ENCODE measurements at places on chromosomes 2 and 18.

GRCh38 chr18:45666006-45666405 lies 50.7 kb downstream of the SLC14A2 start:
- DNase-seq, result no peak

DNA sequence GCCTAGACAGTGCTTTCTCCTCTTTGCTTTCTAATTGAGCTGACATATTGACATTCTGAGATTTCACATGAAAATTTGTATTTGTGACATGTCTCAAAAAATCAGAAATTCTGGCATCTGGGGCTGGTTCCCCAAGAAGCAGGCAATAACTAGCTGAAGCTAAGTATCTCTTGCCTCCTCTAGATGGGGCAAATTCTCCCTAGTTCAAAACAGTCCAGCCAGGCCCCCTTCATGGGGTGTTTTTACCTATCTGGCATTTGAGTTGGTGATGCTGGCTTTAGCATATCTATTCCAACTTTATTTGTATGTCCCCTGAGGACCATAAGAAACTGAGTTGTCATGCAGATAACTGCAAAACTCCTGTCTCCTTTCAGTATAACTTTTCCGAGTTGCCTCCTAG lies 39.9 kb downstream of the ARHGAP15 start:
- no peak for DNase-seq

- DNase-seq, result no peak
Observed at GRCh38 chr2:190862571-190862991, 18.0 kb upstream of the GLS start.

- no peak for DNase-seq
Observed at GRCh38 chr2:119256582-119256921, 32.9 kb downstream of the STEAP3 start.

GRCh38 chr2:32291746-32292145 lies 14.0 kb downstream of the YIPF4 start:
- DNase-seq, result no peak

GRCh38 chr2:85539361-85540132 lies 579 bp downstream of the MAT2A start:
- peak; percentile 46 for DNase-seq

GRCh38 chr2:51013079-51013932 lies 18.6 kb downstream of the NRXN1 start:
- DNase-seq, result no peak

DNA sequence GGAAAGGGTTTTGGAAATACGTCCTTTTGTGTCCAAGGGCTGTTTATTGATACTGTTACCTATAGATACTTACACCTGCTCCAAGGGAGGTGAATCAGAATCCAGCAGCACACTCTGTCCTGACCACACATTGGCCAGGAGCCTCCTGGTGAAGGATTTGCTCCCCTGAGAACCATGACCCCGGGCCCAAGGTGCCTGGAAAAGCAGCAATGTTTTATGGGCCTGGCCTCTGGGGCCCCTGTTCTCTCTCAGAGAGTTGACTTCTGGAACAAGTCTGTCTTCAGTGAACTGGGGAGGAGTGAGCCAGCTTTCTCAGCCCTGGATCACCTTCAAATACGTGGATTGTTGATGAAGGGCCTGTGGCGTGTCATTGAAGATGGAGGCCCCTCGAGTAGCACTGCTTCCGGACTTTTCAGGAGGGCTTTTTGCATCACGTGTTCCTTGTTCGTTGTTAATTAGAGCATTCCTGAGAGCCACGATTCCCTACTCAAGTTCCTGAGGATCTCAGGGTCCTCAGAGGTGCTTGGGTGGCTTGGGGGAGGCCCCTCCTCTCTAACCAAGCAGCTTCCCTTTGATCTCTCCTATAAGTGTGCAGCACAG lies 78.5 kb upstream of the RPL31 start:
- DNase-seq, result no peak

DNA sequence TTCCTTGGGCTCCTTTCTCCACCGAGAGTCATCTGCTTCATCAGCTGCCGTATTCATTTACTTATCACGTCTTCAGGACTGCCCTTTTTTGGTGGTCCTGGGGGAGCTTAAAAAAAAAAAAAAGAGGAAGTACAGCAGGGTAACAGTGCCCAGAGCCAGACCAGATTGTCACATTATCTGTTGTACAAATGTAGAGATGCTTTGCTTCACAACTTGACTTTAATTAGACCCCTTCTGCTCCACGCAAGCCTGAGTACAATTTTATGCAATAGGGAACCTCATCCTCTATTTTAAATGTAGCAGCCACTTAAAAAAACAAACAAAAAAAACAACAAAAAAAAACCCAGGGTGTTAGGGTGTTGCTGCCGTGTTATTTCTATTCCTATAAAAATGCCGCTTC lies 128.3 kb downstream of the PRPF40A start:
- no peak for DNase-seq

DNA sequence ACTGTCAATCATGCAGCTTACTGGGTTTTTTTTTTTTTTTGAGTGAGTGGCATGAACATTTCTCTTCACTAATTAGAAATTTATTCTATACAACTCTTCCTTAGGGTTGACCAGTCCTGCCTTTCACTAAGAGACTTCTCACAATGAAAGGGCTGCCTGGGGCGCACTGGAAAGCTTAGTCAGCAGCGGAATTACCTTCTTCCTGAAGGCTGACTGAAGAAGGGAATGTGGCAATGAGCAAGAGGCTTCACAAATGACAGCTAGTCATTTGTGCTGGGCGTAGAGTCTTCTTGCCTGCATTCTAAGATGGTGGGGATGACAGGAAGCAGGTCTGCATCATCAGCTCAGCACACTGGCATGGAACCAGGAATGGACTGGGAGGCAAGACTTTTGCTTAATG lies 15.6 kb upstream of the SCN3A start:
- no peak for DNase-seq

GRCh38 chr2:24594283-24594682 lies 103.2 kb downstream of the NCOA1 start:
- DNase-seq, result no peak

DNA sequence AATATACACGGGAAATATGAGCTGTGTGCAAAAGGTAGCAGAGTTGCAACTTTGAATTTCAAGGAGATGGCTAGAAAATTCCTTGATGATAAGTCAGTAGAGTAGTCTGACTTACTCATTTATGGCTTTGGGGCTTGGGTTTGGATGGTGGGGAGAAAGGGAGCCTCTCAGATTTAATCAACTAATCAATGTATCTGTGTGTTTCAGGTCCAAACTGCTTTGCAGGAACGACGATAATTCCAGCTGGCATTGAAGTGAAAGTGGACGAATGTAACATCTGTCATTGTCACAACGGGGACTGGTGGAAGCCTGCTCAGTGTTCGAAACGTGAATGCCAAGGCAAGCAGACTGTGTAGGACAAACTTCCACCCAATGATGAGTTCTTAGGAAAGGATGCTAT lies 164.6 kb downstream of the VWC2L start:
- no peak for DNase-seq

- DNase-seq, result no peak
Observed at GRCh38 chr2:15766303-15766861, 174.0 kb upstream of the MYCN start.

- DNase-seq, result no peak
Observed at GRCh38 chr2:17058772-17059402, 393.3 kb upstream of the CYRIA start.

- no peak for DNase-seq
Observed at GRCh38 chr2:96959406-96960110, 26.8 kb downstream of the FAM178B start.

DNA sequence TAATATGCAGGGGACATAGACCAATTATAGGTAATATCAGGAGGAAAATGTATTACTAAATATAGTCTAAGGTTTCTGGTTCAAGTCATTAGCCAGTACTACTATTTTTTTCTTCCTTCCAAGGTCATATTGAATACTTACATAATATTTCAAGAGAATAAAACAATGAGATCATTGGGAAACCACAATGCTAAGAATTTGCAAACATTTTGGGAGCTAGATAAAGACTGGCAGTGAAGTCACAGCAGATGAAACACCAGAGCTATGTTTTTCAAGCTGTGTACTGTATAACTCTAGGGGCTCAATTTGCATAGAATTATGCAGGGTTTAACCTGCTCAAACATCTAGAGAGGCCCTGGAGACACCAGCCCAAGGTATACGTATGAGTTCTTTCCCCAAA lies 80.5 kb upstream of the KCNH7 start:
- DNase-seq, result no peak

DNA sequence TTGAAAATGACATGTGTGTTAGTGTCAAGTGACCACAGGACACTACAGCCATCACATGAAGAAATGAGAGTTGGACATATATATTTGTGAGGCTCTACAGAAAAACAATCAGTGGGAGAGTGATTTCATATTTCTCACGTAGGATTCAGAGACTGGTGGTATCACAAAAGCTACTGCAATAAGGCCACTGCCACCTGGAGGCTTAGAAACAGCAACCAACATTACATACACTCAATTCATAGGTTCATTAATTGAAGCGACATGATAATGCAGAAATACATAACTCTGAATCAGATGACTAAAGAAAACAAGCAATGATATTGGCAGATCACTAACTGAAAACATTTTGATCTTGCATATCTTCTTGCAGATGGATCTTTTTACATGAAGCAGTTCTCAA lies 248.1 kb upstream of the KLHL14 start:
- DNase-seq, result no peak

- no peak for DNase-seq
Observed at GRCh38 chr2:219621935-219622334, 5.5 kb upstream of the SLC4A3 start.

GRCh38 chr2:137748533-137748932 lies 215.7 kb upstream of the HNMT start:
- no peak for DNase-seq

DNA sequence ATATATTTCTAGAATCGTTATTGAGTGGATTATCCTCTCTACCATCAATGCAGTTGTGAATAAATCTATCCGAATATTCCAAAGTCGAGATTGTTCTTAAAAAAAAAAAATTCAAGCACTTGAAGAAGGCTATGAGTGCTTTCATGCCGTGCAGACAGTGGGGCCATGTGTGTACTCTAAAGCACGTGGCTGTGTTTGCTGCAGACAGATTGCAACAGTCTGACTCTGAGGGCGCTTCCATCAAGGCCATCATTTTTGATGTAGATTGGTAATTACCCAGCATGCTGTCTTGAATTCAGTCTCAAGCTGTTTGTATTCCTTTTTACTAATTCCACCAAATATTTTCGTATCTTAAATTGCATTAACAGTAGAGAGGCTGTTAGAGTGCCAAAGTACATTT lies 325.9 kb upstream of the LINC00305 start:
- no peak for DNase-seq

GRCh38 chr2:164569378-164569777 lies 51.9 kb downstream of the GRB14 start:
- no peak for DNase-seq

- DNase-seq, result no peak
Observed at GRCh38 chr2:31267437-31268120, 33.6 kb downstream of the EHD3 start.

DNA sequence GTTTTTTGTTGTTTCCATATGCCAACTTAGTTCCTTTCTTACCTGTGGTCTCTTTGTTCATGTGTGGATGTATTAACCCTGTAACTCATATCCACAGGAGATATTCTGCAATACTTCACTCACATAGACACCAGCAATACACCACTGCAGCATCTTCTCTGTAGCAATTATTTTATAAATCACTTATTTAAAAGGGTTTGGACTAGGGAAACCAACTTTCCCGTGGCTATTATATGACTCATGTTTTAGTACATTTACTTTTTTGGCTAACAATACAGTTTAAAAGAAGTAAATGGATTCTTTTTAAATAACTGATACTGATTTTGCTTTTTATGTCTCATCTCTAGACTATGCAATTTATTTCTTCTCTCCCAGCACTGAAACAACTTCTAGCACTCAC lies 488.9 kb downstream of the MBD2 start:
- no peak for DNase-seq

DNA sequence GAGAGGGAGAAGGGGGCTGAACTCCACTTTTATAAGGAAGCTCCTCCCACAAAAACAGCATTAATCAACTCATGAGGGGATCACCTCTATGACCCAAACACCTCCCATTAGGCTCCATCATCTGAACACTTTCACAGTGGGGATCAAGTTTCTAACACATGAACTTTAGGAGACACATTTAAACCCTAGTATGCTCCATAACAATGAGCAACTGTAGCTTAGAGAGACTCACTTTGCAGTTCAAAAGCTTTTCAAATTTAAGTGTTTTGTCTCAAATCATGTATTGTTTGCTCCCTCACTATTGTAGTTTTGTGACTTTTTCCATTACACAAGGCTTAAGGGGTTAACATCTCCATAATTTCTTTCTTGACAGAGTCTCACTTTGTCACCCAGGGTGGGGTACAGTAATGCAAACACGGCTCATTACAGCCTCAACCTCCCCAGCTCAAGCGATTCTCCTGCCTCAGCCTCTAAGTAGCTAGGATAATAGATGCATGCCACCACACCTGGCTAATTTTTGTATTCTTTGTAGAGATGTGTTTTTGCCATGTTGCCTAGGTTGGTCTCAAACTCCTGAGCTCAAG lies 352.7 kb upstream of the CDH20 start:
- no peak for DNase-seq

- no peak for DNase-seq
Observed at GRCh38 chr18:41700416-41700815, 254.6 kb upstream of the PIK3C3 start.

GRCh38 chr2:106978647-106979046 lies 92.7 kb upstream of the ST6GAL2 start:
- DNase-seq, result no peak

DNA sequence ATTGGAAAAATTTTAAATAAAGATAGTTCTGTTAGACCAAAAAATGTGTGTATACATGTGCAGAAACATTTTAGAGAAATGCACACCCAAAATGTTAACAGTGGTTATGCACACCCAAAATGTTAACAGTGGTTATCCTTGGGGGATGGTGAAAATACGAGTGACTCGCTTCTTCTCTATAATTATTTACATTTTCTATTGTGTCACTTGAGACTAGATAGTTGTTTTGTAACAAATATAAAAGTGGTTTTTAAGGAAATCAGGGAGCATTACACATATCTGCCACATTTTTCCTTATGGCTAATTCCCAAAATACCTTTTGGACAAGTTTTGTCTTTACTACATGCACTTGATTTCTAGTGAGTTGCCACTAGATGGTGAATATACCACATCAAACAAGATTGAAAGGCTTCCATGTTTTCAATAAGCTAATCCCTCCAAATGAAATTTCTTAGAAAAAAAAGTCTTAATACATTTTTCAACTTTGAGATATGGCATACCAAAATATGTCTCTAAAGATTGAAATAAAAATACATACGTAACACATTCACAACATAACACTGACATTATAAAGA lies 9.0 kb upstream of the HIBCH start:
- DNase-seq, result no peak

- DNase-seq, result no peak
Observed at GRCh38 chr2:4518596-4518995, 815.2 kb downstream of the DCDC2C start.

DNA sequence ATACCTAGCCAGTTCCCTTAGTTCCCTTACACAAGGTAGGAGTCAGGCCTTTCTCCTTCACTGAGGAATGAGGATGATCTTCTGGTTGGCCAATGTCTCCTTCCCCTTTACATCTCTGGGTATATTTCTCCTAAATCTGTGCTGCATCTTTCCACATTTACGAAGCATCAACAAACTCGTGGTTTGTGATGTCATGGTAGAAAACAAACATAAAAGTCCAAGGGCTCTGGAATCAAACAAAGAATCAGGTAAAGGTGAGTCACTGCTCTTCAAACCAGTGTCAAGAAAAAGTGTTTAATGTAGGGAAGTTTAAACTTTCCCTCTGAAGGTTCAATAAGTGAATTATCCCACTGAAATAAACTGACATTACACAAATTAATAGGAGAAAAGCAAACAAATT lies 122.9 kb downstream of the METTL8 start:
- no peak for DNase-seq

All from activated T-helper 1 cell treated with anti-CD3 and anti-CD28 coated beads, Interleukin-2, amount 50 U/mL, for 16 hours (primary cell).